ENCODE measurements at places on chromosomes 12 and 14.

DNA sequence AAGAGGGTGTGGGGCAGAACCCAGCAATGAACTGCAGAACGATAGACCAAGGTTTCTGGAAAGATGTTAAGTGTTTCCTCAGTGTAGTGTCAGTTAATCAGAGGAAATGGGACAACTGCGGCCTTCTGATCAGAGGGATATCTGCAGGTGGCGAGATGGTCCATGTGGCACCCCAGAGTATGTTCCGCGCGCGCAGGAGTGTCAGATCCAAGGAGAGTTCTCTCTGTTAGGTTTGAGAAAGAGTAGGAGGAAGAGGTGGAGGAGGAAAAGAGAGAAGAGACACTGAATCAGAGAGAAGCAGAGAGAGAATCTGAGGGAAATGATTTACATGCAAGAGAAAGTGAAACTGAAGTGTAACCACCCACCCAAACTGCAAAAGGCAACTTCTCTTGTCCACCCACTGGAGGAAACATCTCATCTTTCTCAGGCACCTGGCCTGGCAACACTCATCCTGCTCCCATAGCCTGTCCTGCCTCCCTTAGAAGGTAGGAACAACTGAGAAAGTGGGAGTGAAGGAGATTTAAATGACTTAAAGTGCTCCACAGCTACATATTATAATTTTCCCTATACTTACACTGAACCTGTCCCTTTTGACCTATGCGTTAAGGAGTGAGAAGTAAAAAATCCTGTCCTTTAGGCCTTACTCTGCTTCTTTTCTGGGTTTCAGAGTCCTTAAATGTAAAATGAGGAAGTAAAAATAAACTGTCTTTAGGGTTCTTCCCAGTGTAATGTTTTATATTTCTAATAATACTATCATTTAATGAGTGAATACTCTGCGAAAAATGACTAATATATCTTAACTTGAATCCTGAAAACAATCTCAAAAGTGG is 6.8 kb upstream of the TESPA1 start:
- no peak for DNase-seq

DNA sequence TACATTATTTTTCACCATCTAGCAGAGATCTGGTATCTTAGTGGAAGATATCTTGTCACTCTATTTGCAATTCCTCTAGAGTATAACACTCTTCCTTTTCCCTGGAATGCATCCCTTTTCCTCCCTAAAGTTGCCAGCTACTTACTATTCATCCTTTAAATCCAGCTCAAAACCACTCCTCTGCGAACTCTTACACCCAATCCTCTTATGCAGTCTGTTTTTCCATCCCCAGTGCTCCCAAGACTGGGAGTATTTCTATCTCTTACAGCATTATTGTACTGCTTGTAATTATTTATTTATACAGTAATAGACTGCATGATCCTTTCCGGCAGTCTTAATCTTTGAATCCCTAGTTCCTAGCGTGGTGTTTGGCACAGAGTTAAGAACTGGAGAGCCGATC is 2.9 kb upstream of the SRGAP1 start:
- no peak for DNase-seq

DNA sequence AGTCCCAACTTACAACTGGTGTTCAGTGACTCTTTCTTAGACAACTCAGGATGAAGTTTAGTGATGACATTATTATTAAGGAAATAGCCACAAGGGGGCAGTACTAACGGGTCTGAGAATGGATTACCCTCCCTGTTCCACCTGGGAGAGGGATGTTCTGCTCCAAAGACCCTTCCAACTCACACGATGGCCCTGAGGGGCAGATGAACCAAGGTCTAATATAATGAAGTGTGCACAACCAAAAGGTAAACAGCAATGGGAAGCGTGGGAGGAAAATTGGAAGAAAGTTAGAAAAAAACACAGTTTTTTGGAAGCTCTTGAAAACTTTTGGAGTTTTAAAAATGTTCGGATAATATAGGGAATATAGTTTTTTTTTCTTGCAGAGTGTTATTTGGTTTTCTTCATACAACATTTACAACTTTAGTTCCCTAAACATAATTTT is 24.0 kb downstream of the FGF6 start:
- DNase-seq = no peak

DNA sequence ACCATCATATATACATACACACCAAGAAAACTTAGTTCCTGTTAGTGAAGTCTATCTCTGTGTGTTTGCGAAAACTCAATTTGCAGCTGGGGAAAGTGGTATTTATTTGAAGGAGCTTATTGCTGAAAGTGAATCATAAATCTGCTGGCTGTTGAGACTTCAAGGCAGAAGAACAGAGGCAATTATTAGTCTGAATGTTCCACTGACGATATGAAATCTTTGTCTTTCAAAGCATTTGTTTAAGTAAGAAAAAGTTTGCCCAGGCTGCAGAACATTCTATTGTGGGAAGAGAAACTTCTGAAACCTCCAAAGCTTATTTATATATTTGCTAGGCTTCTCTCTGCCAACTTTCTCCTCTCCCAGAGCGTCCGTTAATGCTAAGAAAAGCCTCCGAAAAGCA is 255.7 kb upstream of the TMPO start:
- DNase-seq = no peak

- no peak for DNase-seq
Measured at GRCh38 chr12:54340846-54341245, 15.9 kb downstream of the COPZ1 start.

- no peak for DNase-seq
Measured at GRCh38 chr12:1217191-1217949, 226.3 kb downstream of the ERC1 start.

GRCh38 chr12:94622475-94622874 is 27.9 kb downstream of the TMCC3 start:
- no peak for DNase-seq
